ENCODE measurements at places on chromosomes 5 and 9. TPM values are rescaled to one million over a fixed set of nuclear protein-coding genes. Genes with fewer than 3 reads are reported as not detected.

Gene HRH2
- 11.3 TPM for total RNA-seq

Gene FRMD3
- total RNA-seq: 1.5 TPM

Gene SPATA31E1
- total RNA-seq: not detected

Gene FGF1
- total RNA-seq: 1.4 TPM

Gene ATP10B
- total RNA-seq: 7.2 TPM

Gene ZDHHC11B
- total RNA-seq: 6.9 TPM

Gene PFN3
- not detected for total RNA-seq

Gene C9orf153
- total RNA-seq: 2.7 TPM

Gene PHF24
- total RNA-seq: 0.48 TPM

Gene NEUROG1
- not detected for total RNA-seq

Gene TRIM7
- total RNA-seq: 0.46 TPM

Gene GRIA1
- total RNA-seq: 2.2 TPM

Gene PDE6A
- total RNA-seq: 0.06 TPM

Data from lung (tissue), 17 donors.